ENCODE measurements at places on chromosomes 5 and 9.

DNA sequence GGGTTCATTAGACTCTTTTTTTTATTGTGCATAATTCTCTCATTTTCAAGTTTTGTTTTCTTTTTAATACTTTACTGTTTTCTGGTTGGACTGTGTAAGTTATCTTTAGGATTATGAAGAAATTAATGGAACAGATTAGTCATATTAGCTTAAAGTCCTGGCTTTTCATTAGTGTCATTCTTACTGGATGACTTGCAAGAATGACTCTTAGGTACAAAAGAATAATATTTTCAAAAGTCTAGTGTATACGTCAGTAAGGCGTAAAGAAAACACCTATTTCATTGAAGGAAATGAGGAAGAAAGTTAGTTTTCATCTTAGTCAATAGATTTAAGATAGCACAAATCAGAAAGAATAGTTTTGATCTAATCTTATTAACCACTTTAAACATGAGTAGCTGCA, 20.4 kb downstream of the UHRF2 start:
- DNase-seq, result no peak

DNA sequence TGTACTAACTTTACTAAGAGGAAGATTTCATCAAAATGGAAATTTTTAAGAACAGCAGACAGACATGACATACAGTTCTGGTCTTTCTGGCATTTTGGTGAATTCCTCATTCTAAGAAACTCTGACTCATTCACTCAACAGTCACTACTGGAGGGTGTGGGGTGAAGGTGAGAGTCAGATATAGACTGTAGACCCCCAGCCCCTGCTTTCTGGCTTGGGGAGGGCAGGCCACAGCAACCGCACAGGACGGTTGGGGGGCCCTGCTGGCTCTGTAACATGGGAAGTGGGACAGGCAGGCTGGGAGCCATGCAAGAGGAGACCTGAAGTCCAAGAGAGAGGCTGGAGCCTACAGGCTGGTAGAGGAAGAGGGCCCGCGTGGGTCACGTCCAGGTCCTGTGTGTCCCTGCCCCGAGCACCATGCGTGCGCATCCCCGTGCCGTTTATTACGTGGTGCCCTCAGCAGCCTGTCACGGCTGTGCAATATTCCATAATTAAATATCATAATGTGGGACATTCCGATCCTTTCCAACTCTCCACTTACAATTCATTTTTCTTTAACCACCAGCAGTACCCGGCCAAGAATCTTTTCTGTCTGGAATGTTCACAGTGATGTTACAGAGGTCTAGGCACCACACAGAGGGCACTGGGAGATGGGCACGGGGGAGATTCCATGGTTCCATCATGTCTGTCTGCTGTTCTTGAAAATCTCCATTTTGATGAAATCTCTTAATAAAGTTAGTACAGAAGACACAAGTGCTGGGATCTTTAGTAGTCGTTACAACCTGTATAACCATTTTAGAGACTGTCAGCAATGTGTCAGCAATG, 75.5 kb downstream of the SEMA4D start:
- DNase-seq, result no peak

DNA sequence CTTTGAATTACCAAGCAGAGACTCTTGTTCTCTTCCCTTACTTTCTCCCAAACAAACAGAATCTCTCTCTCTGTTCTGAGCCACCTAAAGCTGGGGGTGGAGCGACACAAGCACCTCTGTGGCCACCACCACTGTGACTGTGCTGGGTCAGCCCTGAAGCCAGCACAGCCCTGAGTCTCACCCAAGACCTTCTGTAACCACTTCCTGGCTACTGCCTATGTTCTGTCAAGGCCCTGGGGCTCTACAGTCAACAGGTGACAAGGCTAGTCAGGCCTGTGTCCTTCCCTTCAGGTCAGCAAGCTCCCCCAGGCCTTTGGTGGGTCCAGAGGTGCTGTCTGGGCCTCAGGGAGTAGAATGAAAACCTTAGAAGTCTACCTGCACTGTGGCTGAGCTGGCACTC, 26.1 kb upstream of the SLC28A3 start:
- DNase-seq, result no peak

DNA sequence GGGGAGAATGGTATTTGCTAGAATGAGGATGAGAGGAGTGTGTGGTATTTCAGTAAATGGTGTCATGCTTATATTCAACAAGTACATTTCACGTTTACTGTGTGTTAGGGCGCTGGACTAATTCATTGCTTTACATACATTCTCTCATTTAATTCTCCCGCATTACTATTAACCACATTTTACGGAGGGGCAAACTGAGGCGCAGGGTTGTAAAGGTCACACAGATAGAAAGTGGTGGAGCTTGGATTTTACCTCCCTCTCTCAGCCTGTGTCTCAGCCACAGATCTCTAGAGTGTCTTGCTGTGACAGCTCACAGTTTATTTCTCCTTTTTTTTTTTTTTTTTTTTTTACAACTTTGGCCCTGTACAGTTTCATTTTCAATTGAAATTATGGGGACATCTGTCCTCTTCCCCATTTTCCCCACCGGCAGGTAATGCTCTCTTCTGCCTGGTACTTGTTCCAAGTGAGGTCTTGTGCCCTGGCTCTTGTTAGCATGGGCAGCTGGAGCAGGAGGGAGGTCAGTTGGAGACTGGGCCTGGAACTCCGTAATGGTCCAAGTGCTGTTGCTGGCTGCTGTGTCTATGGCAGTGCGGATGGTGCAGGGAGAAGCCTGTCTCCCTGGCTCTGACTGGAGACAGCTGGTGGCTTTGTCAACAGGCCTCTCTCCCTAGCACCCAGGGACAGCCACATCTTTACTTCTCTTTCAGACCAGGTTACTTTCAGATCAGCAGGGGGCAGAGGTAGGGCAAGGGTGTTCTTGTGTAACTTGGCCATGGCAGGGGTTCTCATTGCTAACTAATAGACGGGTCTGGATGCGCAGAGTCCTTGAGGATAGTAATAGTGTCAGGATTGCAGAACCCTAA, 20.5 kb upstream of the NDST1 start:
- DNase-seq, result peak; percentile 64

DNA sequence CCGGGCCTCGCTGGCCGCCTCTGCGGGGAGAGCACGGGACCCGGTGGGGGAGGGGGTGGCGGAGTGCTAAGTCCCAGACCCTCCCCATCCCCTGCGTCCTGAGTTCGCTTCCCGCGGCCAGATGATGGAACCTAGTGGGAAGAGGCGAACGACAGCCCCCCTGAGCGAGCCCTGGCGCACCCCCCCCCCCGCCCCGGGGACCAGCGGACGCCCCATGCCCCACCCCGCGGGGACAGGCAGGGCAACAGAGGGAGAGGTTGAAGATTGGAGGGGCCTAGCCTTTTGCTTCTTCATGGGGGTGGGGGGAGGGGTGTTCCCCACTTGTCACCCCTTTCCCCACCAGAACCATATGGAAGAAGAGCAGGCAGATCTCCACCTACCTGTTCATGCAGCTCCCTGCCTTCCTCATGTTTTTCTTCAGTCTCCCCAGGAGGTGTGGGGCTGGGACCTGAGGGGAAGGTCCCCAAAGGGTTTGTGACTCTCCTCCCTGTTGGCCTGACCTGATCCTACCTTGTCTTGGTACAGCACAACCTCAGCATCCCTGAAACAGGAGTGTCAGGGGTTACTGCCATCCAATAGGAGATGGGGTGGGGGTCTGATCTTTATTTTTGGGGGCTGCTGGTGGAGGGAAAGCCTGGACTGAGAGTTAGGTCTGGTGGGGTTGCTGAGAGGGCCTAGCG, 485 bp downstream of the FAM53C start:
- no peak for DNase-seq

GRCh38 chr5:83474161-83474796, 2.7 kb downstream of the VCAN start:
- DNase-seq, result peak; percentile 48

GRCh38 chr5:136169218-136169617, 23.7 kb downstream of the SMIM32 start:
- DNase-seq, result no peak

DNA sequence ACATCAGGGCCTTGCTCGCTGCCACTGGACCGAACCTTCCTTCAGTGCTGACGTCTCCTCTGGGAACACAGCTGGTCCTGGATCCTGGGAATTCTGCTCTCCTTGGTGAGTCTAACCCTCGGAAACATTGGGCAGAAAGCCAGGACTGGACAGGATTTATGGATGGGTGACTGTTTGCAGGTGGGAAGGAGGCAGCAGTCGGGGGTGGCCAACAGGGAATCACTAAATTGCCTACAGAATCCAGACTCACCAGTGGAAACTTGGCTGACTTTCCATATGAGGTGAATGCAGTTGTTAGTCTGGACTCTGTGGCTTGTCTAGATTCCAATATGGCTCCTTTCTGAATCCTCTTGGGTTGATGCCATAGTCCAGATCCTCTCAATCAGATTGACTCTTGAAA, 203.1 kb downstream of the SAXO1 start:
- DNase-seq, result no peak
